GM12878 (cell line): ENCODE measurements at places on chromosomes 6 and 20.

GRCh38 chr6:99846006-99846405 is 148.0 kb downstream of the MCHR2 start:
- DNase-seq: no peak

GRCh38 chr6:35678021-35678654 is 10.6 kb downstream of the FKBP5 start:
- no peak for DNase-seq

DNA sequence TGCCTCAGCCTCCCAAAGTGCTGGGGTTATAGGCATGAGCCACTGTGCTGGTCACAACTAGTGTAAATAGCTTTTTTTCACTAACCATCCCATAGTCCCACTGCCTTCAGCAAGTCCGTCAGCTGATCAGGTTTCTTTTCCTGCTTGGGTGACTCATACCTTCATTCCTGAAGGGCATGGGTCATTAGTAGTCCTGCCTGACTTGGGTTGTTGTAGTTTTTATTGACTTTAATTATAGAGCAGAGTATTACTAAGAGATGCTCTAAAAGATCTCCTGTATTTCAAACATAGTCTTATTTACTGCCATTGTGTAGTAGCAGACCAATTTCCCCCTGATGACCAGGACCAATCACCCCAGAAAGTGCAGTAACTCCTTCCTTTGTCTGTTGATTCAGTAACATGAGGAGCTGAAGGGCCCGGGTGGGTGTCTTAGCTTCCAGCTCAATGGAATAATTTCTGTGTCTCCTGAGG is 25.8 kb downstream of the HLA-C start:
- DNase-seq: no peak

- no peak for DNase-seq
Measured at GRCh38 chr20:10645205-10645570, 28.6 kb downstream of the JAG1 start.

GRCh38 chr20:24745617-24746350 is 203.3 kb upstream of the CST7 start:
- DNase-seq: no peak

GRCh38 chr6:37489697-37490336 is 9.9 kb downstream of the CCDC167 start:
- DNase-seq: no peak

- DNase-seq: peak; percentile 95
Measured at GRCh38 chr6:27138837-27139755, 108.4 kb upstream of the PRSS16 start.

GRCh38 chr6:7282097-7282906 is 30.7 kb downstream of the SSR1 start:
- no peak for DNase-seq

DNA sequence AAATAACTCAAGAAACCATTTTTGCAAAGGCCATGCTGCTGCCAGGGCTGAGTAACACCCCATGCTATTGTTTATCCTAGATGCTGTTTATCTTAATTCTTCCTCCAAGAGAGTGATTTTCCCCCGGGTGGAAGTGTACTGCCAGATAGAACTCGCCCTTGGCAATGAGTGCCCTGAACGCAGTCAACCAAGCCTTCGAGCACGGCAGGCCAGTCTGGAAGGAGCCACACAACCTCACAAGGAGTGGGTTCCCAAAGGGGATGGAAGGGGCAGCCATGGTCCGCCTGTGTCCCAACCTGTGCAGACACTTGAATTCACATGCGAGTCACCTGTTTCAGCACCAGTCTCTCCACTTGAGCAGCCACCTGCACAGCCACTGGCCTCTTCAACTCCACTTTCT is 31.9 kb downstream of the PNPLA1 start:
- no peak for DNase-seq

DNA sequence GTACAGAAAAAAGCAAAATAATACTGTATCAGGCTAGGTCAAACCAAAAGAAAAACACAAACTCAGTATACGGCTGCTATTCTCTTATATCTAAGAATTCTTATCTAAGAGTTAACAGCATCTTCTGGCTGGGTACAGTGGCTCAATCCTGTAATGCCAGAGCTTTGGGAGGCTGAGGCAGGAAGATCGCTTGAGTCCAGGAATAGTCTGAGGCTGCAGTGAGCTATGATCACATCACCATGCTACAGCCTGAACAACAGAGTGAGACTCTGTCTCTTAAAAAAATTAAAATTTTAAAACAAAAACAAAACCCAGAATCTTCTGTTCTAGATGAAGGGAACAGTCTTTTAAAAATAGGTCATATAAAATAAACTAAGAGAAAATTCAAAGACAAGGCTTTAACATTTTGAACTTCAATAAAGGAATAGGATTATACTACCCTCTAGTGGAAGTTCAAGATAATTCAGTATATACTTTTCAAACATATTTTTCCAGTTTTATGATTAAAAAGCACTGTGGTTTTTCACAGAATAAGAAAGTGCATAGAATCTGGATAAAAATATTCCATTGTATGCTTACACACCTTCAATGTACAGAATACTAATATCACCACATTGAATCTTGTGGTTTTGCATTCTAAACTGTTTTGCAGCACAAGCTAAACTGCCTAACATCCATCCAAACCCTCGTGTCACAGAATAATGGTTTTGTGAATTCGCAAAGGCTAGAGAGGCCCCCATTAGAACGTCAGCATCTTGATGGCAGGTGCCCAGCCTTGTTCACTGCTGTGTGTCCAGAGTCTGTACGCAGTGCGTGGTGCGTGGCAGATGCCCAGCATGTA is 39.3 kb downstream of the DTNBP1 start:
- no peak for DNase-seq

DNA sequence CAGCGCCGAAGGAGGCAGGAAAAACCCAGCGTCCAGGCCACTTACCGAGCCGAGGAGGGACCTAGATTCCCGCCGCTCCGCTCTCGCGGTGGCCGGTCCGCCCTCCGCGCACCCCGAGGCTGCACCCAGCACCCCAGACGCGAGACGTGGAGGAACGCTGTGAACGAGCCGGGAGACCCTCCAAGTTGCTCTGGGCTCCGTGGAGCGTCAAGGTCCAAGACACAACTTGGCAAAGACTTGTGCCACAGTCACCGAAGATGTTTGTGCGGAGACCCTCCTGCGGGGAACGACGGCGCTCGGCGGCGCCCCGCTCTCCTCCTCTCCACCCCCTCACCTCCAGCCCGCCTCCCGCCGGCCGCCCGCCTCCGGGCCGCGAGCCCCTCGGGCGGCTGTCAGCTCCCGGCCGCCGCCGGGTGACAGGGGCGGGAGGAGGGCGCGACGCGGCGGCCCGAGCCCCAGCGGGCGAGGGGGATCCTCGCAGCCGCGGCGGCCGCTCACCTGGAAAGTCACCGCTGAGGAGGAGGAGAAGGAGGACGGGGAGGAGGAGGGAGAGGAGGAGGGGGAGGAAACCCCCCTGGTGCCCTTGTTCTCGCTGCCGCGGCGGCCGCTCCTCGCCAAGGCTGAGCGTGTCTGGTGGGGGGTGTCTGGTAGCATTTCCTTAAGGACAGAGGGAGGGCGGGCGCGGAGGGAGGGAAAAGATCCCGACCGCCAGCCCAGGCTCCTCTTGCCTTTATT is 637 bp upstream of the HIVEP2 start:
- DNase-seq: no peak

- DNase-seq: no peak
Measured at GRCh38 chr6:98308564-98308963, 525.8 kb upstream of the POU3F2 start.

- DNase-seq: no peak
Measured at GRCh38 chr20:51995551-51995951, 193.2 kb upstream of the SALL4 start.

- no peak for DNase-seq
Measured at GRCh38 chr6:73169633-73170032, 55.7 kb downstream of the KHDC1L start.
